ENCODE measurements at places on chromosomes 7 and 10. TPM values are rescaled to one million over a fixed set of nuclear protein-coding genes. Genes with fewer than 3 reads are reported as not detected.

- H3K4me1 ChIP-seq, result no peaks in the 10 kb centered on the region
- H3K27ac ChIP-seq, result no peak overlapping the region
- DNase-seq, result no peak
- no peak overlapping the region for H3K4me3 ChIP-seq
These were observed 54.1 kb upstream of the MKRN1 start for GRCh38 chr7:140533394-140533872.

DNA sequence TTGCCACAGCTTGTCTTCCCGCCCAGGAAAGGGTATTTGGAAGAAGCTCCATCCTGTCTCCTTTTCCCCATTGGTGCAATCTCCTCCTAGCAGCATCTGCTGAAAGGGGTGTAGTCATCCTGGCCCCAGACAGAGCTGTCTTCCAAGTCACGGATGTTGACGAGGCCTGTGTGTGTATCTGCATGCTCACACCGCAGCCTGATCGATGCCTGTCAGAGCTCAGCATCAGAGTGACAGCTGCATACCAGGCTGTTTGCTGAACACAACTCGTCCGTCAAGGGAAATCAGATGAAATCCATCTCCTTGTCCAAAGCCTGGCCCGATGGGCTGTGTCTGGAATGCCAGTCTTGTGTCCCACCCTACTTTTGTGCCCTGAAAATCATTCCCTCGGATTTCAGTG, 21.2 kb upstream of the LRRC4 start:
- no peaks in the 10 kb centered on the region for H3K36me3 ChIP-seq
- no peaks in the 10 kb centered on the region for H3K27me3 ChIP-seq
- no peak for DNase-seq
- H3K4me3 ChIP-seq, result no peak overlapping the region
- no peak overlapping the region for H3K27ac ChIP-seq

GRCh38 chr7:76430836-76431235, 6.1 kb downstream of the ZP3 start:
- DNase-seq, result no peak
- H3K4me3 ChIP-seq, result no peak overlapping the region
- H3K36me3 ChIP-seq, result no peaks in the 10 kb centered on the region
- no peak overlapping the region for H3K27ac ChIP-seq

DNA sequence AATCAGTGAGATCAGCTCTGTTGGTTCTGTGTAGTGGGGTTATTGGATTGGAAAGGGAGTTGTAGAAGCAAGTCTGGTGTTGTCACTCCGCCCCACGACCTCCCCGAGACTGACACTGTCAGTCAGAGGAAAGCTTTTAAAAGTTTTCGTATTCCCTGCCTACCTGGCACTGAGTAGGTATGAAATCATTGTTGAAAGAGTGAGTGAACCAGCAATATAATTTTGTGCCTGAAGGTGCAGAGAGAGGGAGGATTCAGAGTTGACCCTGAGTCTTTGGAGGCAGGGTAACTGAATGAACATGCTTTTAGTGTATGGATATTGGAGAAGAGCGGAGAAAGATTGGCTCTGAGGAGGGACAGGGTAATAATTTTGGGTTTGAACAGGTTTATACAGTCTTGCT, 27.3 kb downstream of the CCNY start:
- no peak for DNase-seq
- no peak overlapping the region for H3K4me3 ChIP-seq
- H3K27me3 ChIP-seq, result no peaks in the 10 kb centered on the region

- DNase-seq, result no peak
- H3K36me3 ChIP-seq, result no peaks in the 10 kb centered on the region
- H3K4me3 ChIP-seq, result no peak overlapping the region
- H3K4me1 ChIP-seq, result no peaks in the 10 kb centered on the region
These were observed 206.5 kb downstream of the SORCS1 start for GRCh38 chr10:106957823-106958588.

Gene NMT2
- total RNA-seq, result 15.9 TPM

GRCh38 chr10:119343011-119343601, 135.7 kb downstream of the GRK5 start:
- H3K27ac ChIP-seq, result peak overlapping the region; percentile 66
- no peaks in the 10 kb centered on the region for H3K36me3 ChIP-seq
- H3K4me1 ChIP-seq, result peaks cover 25% of the 10 kb centered on the region
- no peak overlapping the region for H3K4me3 ChIP-seq
- DNase-seq, result no peak
- H3K27me3 ChIP-seq, result no peaks in the 10 kb centered on the region

Gene TMEM176A
- 338 TPM for total RNA-seq

- H3K27me3 ChIP-seq, result no peaks in the 10 kb centered on the region
- H3K36me3 ChIP-seq, result no peaks in the 10 kb centered on the region
- no peaks in the 10 kb centered on the region for H3K4me1 ChIP-seq
- H3K4me3 ChIP-seq, result no peak overlapping the region
These were observed 537.4 kb downstream of the AUTS2 start for GRCh38 chr7:70135656-70136055.

- no peaks in the 10 kb centered on the region for H3K36me3 ChIP-seq
- no peaks in the 10 kb centered on the region for H3K27me3 ChIP-seq
- no peak overlapping the region for H3K27ac ChIP-seq
- H3K4me3 ChIP-seq, result no peak overlapping the region
These were observed 189.5 kb downstream of the DIP2C start for GRCh38 chr10:499991-500390.

DNA sequence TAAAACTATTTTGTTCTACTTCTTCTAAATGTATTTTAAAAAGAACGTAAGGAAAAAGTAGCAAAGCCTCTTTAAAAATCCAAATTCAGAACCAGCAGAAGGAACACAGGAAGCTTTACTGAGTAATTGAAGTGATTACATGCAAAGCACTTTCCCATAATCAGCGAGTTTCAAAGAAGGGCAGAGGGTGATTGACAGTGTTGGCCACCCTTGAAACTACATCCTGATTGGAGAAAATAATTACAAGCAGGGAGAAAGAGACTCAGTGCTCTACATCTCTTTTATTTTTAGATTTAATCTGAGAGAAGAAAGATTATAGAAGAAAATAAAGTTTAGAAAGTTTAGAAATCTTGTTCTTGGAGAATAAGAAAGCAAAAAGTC, 20.3 kb upstream of the HGF start:
- no peak overlapping the region for H3K4me3 ChIP-seq
- H3K4me1 ChIP-seq, result no peaks in the 10 kb centered on the region
- H3K27ac ChIP-seq, result no peak overlapping the region
- no peak for DNase-seq
- no peaks in the 10 kb centered on the region for H3K36me3 ChIP-seq

DNA sequence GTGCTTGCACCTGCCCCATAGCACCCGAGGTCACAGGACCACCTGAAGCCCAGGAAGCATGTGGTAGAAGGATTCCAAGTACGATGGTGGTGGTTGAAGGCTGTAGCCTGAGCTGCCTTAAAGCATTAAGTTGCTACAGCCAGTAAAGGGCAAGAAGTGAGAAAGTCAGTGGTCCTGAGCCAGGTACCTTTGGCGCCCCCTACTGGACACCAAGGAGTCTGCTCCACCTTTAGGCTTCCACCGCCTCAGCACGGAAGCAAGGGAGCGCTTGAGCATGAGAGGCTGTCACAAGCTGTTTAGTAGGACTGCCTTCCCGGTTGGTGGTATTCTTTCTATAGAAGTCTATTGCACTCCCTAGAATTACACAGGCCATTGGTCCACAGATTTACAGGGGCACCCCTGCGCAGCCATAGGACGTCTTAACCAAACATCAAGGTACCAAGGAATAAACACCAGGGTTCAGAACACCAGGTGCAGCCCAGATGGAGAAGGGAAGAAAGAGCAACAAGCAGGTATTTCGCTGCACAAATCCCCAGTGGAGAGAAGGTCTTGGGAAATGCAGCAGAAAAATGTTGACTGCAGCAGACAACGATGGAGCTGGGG, 2.2 kb downstream of the CRTAC1 start:
- peak; percentile 64 for DNase-seq
- no peaks in the 10 kb centered on the region for H3K36me3 ChIP-seq
- H3K27ac ChIP-seq, result no peak overlapping the region
- no peaks in the 10 kb centered on the region for H3K4me1 ChIP-seq

DNA sequence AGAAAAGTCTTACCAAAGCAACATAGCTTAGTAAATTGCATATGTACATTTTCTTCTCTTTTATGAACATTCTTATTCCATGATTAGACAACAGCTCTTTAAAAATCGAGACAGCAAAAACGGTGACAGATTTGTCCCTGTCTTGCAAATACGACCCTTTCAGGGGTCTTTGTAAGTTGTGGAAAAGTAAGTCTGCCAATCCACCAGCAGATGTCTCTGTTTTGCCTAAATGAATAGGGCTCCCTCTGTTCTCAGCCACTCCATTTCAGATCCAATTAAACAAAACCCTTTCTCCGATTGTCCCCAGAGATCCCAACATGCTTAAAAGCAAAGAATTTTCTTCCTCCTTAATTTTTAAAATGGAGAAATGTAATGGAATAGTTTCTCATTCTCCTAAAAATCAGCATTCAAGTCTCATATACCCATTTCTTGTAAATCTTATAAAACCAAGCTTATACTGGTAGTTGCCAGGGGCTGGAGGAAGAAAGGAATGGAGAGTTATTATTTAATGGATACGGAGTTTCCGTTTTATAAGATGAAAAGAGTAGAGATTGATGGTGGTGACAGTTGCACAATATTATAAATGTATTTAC, 61.0 kb upstream of the NFE2L3 start:
- no peaks in the 10 kb centered on the region for H3K27me3 ChIP-seq
- no peaks in the 10 kb centered on the region for H3K36me3 ChIP-seq
- no peak overlapping the region for H3K4me3 ChIP-seq
- H3K4me1 ChIP-seq, result no peaks in the 10 kb centered on the region
- no peak for DNase-seq

Gene UPK3BL2
- 12.6 TPM for total RNA-seq

GRCh38 chr7:17580856-17581255, 282.4 kb downstream of the AHR start:
- H3K4me3 ChIP-seq, result no peak overlapping the region
- no peaks in the 10 kb centered on the region for H3K27me3 ChIP-seq
- H3K36me3 ChIP-seq, result no peaks in the 10 kb centered on the region
- H3K27ac ChIP-seq, result no peak overlapping the region
- H3K4me1 ChIP-seq, result no peaks in the 10 kb centered on the region

DNA sequence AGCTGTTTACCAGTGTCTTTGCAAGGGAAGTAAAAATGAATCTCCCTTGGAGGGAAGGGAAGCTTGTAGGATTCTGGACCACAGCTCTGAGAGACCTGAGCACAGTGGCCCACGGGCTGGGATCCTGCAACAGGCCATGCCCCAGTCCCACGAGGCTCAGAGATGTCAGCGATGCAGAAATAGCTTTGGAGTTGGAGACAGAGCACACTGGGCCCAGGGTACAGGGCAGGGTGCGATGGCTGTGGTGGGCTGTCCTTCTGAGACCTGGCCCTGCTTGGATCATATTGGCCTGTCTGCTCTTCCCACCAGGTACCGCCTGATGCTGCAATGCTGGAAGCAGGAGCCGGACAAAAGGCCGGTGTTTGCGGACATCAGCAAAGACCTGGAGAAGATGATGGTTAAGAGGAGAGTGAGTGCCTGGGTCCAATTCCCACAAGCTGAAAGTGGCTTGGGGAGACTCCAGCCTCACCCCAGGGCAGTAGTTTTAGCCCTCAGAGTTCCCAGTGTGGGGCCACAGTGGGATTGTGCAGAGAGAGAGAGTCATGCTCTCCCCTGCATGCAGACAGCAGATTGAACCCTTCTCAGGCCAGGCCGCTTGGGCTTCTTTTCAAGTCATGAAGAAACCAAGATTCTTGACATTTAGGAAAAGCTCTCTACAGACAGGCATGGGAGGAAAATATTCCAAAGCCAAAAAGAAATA, 13.5 kb upstream of the CSGALNACT2 start:
- H3K36me3 ChIP-seq, result no peaks in the 10 kb centered on the region
- peak; percentile 26 for DNase-seq
- H3K4me3 ChIP-seq, result no peak overlapping the region
- no peaks in the 10 kb centered on the region for H3K4me1 ChIP-seq
- no peaks in the 10 kb centered on the region for H3K27me3 ChIP-seq

DNA sequence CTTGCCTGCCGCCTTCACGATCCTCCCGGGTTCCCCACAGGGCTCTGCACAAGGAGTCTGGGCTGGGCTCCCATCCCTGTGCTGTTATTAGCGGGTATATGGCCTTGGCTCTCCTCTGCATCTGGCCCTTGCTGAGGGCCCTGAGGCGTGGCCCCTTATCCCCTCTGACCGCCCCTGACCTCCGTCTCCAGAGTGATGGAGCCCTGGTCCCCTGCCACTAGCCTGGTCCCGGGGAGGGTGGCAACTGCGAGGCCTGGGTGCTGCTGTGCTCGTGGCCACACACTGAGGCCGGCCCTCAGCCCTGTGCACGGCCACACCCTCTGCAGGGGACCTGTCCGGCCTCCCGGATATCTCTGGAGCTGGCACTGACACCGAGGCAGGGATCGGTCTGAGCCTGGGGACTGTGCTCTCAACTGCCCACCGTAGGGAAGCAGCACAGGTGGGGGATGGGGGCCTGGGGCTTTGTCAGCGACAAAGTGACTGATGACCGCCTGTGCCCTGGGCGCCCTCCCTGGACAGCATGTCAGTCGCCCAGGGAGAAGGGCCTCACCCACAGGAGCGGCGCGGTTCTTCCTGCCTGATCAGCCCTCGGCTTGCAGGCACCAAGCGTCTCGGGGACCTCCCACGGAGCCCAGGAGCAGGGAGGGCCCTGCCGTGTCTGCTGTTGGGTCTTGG, 72.4 kb downstream of the NKX6-2 start:
- H3K36me3 ChIP-seq, result no peaks in the 10 kb centered on the region
- no peaks in the 10 kb centered on the region for H3K27me3 ChIP-seq
- no peak overlapping the region for H3K4me3 ChIP-seq
- no peak overlapping the region for H3K27ac ChIP-seq
- H3K4me1 ChIP-seq, result no peaks in the 10 kb centered on the region

Gene CCZ1B
- 113 TPM for total RNA-seq

Gene EVX1
- not detected for total RNA-seq

- no peak for DNase-seq
- H3K4me3 ChIP-seq, result no peak overlapping the region
- H3K27me3 ChIP-seq, result no peaks in the 10 kb centered on the region
- peak overlapping the region; percentile 60 for H3K27ac ChIP-seq
- H3K4me1 ChIP-seq, result no peaks in the 10 kb centered on the region
- H3K36me3 ChIP-seq, result no peaks in the 10 kb centered on the region
These were observed 92.5 kb downstream of the COL13A1 start for GRCh38 chr10:69894156-69894555.

GRCh38 chr7:78607099-78607498, 808.5 kb downstream of the PHTF2 start:
- H3K4me3 ChIP-seq, result no peak overlapping the region
- no peaks in the 10 kb centered on the region for H3K4me1 ChIP-seq
- H3K36me3 ChIP-seq, result no peaks in the 10 kb centered on the region
- DNase-seq, result no peak
- no peak overlapping the region for H3K27ac ChIP-seq

Gene HPS1
- total RNA-seq, result 221 TPM

- DNase-seq, result no peak
- H3K4me3 ChIP-seq, result no peak overlapping the region
- H3K27ac ChIP-seq, result no peak overlapping the region
- H3K27me3 ChIP-seq, result no peaks in the 10 kb centered on the region
- H3K4me1 ChIP-seq, result no peaks in the 10 kb centered on the region
- no peaks in the 10 kb centered on the region for H3K36me3 ChIP-seq
These were observed 11.5 kb downstream of the ARID5B start for GRCh38 chr10:61912981-61913380.

Gene SEMA3D
- total RNA-seq, result 7.6 TPM
